AG04450 (cell line): ENCODE measurements at places on chromosomes 12 and 14.
A peak's percentile ranks its signal among the peaks of the same experiment; 100 is the strongest.

GRCh38 chr14:75383721-75384120 is 44.1 kb upstream of the JDP2 start:
- DNase-seq = no peak

GRCh38 chr12:119322301-119322723 is 12.2 kb upstream of the CCDC60 start:
- DNase-seq = no peak

GRCh38 chr12:27705263-27705662 is 5.4 kb upstream of the MRPS35 start:
- no peak for DNase-seq

GRCh38 chr12:86729739-86730138 is 473.5 kb upstream of the MGAT4C start:
- DNase-seq = no peak

DNA sequence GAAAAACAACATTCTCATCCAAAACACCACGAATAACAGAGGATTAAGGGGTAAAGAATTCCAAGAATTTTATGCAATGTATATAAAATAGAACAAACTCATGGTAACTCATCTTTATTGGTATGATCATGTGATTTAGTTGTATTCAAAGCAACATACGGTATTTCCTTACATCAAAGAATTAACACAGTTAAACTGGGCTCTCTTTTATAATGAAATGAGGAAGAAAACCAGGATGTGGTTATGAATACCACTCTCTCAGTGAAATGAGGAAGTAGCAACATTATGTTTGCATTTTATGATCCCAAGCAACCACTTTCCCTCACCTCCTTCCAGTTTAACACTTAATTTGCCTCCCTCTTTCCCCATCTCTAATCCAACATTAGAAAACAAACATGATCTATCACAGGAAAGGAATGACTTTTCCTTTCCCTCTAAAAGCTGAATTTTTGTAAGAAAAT is 22.9 kb downstream of the SPTLC2 start:
- DNase-seq = no peak

DNA sequence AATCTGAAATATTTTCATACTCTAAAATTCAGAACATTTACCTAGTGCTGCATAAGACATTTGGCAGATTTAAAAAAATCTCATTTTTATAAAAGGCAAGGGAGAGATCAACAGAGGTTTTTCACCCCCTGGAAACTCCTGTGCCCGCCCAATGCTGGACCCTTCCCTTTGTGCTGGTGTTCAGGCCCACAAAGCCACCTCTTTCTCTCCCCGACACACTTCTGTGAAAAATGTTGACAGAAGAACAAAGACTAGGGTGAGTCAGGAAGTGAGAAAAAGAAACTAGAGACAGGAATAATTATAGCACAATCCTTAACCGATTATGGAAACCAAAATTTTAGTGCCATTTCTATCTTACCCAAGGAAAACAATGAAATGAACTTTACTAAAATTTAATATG is 197.7 kb upstream of the STXBP6 start:
- DNase-seq = no peak

GRCh38 chr12:118061873-118062843 is 1.2 kb upstream of the WSB2 start:
- DNase-seq = no peak

DNA sequence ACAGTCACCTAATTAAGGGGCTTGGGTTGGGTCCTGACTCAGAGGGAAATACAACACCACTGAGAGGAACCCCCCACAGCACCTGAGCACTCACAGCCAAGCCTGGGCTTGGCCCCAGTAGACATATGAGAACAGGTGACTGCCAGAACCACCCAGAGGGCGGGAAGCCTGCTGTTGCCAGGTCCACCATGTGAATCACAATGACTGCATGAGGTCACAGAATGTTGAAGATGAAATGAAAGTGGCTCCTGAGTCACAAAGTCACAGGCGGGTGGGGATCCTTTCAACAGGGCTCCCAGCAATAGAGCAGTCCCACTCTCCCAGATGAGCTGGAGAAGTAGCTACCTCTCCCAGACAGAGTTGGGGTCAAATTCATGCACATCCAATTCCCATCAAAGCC is at the start of gene LRRC74A:
Gene LRRC74A, plus strand, starts transcription at position 287 of the 400 bp plus-strand sequence. CDS start 290 bp downstream, outside the sequence.
- DNase-seq = no peak

- DNase-seq = no peak
Observed at GRCh38 chr14:90675399-90675798, 140.8 kb downstream of the TTC7B start.

DNA sequence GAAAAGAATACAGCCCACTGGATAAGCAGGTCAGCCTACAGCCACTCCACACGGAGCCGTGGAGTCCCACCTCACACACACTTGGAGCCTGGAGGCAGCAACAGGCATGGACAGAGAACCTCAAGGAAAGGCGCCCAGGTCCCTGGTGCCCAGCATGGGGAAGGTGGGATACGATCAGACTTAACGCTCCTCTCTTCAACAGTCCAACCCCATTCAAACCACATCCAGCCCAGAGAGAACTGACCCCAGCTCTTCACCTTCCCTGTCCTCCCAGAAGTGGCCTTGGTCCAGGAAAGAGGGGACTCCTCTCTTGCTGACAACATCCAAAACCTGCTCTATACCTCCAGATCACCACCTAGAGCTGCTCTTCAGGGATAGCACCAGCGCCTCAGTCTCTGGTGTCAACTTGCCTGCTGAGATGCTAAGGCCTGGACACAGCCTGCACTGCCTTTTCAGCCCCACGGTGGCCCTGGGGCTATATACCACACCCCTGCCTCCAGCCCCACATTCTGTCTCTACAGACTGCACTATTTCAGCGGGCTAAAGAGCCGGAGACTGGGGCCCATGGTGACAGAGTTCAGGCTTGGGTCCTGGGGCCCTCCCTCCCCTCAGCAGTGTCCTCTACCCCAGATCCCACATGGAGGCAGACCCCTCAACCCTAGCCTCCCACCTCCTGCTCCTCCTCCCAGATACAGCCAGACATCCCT is 7.0 kb downstream of the ADCY6 start:
- no peak for DNase-seq

DNA sequence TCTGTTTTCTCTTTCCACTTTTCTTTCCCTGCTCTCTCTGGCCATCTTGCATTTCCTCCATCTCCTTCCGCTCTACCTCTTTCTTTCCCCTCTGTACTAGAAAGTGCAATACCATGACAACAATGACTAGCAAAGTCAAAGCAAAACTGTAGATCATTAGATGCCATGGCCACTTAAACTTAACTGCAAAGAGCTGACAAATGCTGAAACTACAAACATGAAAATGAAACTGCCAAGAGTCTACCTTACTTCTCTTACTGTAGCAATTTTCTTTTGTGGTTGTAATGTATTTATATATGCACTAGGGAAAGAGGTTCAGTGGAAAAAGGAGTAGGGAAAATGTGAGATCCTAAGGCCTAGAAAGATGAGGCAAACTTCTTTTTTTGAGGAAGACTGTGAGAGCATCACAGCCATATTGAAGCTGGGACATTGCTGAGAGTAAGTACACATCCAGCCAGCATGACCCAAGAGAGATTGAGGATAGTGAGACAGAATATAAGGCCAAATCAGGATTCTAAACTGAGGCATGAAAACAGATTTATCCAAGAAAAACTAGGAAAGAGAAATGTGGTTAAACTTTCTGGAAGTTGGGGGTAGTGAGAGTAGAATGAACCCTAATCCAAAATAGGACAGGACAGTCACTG is 276.6 kb upstream of the NAV3 start:
- DNase-seq = no peak

GRCh38 chr12:74152370-74152769 is 385.3 kb upstream of the ATXN7L3B start:
- DNase-seq = no peak

GRCh38 chr12:23504043-23504442 is 445.4 kb downstream of the SOX5 start:
- no peak for DNase-seq

DNA sequence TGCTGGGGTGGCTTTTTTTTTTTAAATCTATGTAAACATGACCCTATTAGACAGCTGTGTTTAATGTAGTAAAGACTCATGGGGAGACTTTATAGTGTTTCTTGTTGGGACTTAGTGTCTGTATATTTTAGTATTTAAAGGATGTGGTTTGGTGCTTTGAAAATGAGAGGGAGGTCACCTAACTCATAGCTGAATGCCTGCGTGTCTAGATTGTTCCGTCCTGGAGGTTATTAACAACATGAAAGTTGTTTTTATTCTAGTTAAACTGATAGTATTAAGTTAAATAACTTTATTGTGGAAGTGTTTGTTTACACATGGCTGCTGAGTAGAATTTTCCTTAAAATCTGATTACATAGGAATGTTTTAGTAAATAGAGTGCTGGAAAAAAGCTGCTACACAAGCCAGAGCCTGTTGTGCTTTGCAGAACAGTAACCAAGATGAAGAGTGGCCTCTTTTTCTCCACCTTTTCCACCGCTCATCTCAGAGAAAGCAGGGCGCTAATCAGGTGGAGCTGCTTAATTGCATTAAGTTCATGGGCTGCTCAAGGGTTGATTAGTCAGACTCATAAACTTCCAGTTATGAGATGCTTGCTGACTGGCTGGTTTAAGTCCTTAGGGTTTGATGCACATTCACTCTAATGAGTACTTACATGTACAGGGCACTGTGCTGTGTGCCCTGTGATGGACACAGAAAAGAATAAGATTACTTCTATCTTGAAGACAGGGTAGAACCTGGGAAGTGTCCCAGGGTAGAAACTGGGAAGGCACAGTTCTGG is 62.7 kb downstream of the FBXO34 start:
- DNase-seq = peak; percentile 42

- DNase-seq = no peak
Observed at GRCh38 chr12:119005085-119005484, 23.7 kb downstream of the SRRM4 start.

DNA sequence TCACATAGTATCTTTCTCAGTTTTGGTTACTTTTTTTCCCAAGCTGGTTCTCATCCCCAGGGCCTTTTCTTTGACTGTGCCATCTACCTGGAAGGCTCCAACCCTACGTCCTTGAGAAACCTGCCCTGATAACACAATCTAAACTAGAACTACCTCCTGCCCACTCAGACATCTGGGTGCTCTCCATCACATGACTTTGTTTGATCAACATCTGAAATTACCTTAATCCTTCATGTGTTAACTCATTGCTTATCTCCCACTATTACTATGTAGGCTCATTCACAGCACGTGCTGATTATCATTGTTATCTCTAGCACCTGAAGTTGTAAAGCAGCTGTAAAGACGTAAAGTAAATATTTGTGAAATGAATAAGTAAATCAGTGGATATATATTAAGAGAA is 784.0 kb downstream of the TMTC2 start:
- DNase-seq = no peak

DNA sequence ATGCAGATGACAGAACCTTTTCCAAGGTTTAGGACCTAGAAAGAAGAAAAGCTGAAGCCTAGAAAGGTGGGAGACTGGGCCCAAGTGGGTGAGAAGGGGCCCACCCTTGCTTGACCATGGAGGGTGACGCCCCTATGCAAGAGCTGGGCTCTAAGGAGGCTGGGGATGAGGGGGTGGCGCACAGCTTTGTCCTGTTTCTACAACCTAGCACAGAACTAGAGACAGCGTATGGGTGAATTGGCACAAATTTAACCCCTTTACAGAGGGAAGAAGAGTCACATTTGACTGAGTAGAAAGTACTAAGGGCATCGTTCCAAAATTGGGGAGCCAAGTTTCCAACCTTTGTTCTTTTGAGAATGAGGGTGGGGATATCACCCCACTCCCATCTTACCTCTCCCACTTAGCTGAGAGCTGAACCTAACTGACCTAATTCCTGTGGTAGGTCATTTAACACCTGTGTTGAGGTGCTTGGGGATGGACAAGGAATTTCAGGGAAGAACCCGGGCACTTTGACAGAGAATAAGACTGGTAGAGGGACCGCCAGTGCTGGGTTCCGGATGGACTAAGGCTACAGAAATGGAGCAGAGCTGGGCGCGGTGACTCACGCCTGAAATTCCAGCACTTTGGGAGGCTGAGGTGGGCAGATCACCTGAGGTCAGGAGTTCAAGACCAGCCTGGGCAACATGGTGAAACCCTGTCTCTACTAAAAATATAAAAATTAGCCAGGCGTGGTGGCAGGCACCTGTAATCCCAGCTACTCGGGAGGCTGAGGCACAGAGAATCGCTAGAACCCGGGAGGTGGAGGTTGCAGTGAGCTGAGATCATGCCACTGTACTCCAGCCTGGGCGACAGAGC is 5.2 kb downstream of the NFKBIA start:
- DNase-seq = no peak

DNA sequence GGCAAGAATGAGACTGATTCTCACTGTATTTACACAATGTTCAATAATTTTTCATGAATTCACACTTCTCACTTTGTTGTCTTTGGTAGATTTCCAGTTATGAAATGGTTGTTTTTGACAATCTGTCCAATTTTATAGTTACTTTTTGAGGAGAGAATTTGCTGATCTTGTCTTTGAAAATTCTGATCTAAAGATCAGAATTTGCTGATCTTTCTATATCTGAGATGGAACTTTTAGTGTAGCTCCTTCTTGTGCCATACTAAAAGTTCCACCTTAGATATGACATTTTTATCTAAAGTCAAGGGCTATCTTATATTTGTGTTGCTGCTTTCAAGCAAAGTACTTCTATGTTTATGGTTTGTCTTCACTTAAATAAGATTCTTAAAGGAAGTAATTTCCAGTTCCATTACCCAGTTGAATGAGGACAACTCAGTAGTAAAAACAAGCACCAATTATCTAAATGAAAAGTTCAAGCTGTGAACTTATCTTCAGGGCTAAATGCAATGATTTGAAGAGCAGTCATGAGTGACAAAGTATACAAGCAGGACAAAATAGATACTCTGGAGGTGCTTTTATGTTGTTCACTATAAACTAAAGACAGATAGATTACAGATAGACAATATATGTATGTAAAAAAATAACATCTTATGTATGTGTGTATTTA is 76.4 kb upstream of the FOXG1 start:
- DNase-seq = no peak

DNA sequence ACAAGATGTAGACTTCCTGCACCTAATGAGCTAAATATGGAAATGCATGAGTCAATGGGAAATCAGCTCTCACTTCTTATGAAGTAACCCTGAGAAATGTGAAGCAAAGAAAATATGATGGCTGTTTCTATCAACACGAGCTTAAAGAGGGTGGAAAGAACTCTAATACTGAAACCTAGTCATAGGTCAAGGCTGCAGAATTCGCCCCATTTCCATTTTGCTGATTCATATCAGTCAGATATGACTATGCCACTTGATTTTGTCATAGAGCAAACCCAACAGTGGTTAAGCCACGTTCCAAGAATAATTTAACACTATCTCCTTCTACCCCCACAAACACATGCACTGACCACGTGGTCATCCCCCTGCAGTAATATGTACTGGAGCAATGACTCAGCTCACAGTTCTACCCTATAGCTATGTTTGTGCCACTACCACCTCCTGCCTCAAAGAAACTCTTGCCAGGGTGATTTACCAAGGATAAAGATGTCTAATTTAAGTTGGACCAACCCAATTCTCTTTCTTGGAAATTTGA is 157.5 kb downstream of the TMTC3 start:
- peak; percentile 78 for DNase-seq

GRCh38 chr12:38825006-38825405 is 80.4 kb downstream of the CPNE8 start:
- no peak for DNase-seq

- peak; percentile 13 for DNase-seq
Observed at GRCh38 chr12:90854136-90854689, 100.8 kb downstream of the CCER1 start.

- no peak for DNase-seq
Observed at GRCh38 chr12:88111074-88111652, 30.7 kb downstream of the CEP290 start.
